Transverse colon (tissue), 4 donors: ENCODE measurements at places on chromosomes 5 and 9.

GRCh38 chr9:82024908-82025307, 36.3 kb downstream of the SPATA31D1 start:
- no peak for DNase-seq

DNA sequence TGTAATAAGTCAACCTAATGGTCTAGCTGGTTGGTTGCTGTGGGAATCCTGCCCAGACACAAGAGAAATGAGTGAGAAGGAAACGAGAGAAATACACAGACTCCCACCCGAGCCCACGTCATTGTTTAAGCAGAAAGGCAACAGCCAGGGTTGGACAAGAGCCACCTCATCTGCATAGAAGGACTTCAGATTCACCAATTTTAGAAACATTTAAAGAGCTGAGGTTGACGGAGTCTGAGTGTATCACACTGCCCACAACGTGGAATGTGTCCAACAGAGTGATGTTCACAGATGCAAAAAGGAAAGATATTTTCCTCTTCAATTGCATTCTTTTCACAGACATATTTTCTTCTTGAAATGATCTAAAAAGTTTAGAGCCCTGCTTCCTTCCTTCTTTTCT, 349.5 kb downstream of the AGTPBP1 start:
- no peak for DNase-seq

DNA sequence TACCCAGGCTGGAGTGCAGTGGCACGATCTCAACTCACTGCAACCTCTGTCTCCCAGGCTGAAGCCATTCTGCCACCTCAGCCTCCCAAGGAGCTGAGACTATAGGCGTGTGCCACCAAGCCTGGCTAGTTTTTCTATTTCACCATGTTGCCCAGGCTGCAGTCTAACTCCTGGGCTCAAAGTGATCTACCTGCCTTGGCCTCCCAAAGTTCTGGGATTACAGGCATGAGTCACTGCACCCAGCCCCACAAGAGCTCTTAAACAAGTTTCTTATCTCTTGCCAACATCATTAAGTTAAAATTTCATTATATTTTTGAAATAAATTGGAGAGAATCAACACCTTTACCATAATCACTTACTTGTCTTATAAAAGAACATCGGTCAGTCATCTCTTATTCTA, 280.3 kb downstream of the ARHGEF28 start:
- DNase-seq = no peak

DNA sequence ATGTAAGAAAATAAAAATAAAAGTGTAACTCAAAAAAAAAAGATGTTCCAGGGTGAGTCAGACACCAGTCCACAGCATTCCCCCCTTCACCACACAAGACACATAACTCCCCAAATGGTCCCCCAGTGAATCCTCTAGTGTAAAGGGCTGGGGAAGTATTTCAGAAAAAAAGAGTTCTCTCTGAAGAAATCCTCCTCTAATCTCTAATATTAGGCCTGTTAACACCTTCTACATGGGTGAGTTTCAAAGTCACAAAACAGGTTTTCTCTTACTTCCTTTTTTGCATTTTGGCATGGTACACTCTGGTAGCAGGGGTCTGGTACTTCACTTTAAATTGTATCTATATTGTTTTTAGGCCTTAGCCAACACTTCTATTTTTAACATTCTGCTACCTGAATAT, 28.2 kb downstream of the RNF145 start:
- DNase-seq = no peak

- peak; percentile 7 for DNase-seq
Observed at GRCh38 chr9:136861874-136862457, 4.1 kb downstream of the EDF1 start.

- DNase-seq = no peak
Observed at GRCh38 chr5:101424530-101425175, 521.6 kb upstream of the ST8SIA4 start.

- DNase-seq = no peak
Observed at GRCh38 chr9:87653941-87654340, 72.0 kb upstream of the CTSL start.

GRCh38 chr9:18473652-18474279, at the start of gene ADAMTSL1:
Gene ADAMTSL1, plus strand, starts transcription at chr9:18474153. Its CDS starts 80 bp downstream, at chr9:18474233.
- DNase-seq = peak; percentile 25

DNA sequence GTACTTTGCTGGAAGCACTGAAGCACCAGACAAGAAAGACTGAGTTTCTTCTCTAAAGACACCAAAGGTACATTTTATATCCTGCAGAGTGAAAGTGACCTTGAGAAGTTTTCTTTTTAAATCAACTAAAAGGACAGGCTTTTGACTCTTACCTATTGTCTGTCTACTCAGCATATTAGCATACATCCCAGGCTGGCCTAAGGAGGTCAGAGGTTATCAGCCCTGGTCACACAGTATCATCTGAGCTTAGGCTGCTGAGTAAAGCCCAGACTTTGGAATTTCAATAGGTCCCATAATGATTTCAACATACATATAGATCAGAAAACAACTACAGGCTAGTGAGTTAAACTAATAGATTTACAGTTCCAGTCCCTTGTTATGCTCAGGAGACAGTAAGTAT, 10.1 kb upstream of the CDH9 start:
- no peak for DNase-seq

- DNase-seq = peak; percentile 44
Observed at GRCh38 chr5:134554319-134555222, 29.1 kb downstream of the JADE2 start.

DNA sequence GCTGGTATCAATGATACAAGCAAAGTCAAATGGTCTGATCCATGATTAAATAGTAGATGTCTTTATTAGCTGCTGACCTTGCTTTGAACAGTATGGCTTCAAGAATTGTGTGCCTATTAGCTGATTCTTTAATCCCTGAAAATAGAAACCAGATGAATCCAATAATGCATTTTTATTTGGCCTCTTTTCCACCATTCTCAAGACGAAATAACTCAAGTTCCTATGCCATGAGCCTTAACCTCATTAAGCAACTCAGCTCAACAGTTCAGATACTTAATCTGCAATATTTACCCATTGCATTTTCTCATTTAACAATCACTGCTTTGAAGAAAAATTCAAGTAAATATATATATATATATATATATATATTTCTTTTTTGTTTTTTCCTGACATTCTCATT, 588.6 kb upstream of the MEF2C start:
- no peak for DNase-seq

DNA sequence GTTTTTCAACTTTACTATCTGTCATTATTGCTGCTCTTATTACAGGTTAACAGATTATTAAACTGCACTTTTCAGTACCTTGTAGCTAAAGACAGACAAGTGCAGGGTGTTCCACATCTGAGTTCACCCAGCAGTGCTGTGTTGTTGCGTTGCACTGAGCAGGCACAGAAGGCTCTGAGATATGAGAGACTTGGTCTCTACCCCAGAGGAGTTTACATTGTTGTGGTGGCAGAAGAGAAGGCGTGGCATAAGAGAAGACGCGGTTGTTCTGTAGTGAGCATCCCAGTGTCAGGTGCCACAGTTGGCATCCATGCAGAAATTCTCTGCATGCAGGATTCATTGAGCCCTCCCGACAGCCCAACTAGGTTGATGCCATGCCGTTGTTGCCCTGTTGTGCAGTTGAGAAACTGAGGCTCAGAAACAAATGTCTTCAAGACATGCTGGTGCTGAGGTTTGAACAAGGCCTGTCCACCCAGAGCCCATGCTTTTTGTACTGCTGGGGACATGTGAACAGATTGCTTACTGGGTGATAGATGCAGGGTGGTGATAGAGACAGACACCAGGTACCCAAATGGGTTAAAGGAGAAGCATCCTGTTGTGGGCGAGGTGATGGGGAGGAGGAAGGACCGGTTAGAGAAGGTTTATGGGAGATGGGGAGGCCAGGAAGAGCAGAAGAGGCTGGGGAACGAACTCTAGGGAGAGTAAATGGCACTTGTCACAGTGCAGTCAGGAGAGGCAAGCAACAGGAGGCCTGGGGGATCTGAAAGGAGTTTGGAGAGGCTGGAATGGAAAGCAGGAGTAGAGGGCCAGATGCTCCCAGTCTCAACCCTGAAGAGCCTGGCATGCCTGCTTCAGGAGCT, 8.2 kb downstream of the ABL1 start:
- no peak for DNase-seq

DNA sequence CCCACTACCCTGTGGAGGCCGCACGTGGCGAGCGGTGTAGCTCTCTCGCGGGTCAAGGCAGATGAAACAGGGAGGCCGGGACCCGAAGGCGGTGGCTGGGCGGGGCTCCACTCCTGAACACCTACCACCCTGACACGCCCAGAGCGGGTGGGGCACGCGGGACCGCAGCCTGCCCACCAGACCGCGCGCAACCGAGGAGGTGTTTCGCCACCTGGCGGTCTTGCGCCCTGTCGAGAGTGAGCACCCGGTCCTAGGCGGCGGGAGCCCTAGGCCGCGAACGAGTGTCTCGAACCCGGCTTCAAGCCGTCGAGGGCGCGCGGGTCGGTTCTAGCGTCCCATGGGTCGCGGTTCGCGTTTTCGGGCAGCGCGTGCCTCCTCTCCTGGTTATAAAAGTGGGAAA, 2.2 kb upstream of the EXOSC3 start:
- DNase-seq = no peak

- DNase-seq = no peak
Observed at GRCh38 chr9:91150998-91151717, 210.6 kb downstream of the AUH start.

- DNase-seq = peak; percentile 12
Observed at GRCh38 chr5:58019614-58020013, 440.3 kb downstream of the PLK2 start.

GRCh38 chr5:167530548-167530947, 760.9 kb upstream of the WWC1 start:
- DNase-seq = no peak

GRCh38 chr5:80662108-80662507, 7.3 kb upstream of the DHFR start:
- no peak for DNase-seq

DNA sequence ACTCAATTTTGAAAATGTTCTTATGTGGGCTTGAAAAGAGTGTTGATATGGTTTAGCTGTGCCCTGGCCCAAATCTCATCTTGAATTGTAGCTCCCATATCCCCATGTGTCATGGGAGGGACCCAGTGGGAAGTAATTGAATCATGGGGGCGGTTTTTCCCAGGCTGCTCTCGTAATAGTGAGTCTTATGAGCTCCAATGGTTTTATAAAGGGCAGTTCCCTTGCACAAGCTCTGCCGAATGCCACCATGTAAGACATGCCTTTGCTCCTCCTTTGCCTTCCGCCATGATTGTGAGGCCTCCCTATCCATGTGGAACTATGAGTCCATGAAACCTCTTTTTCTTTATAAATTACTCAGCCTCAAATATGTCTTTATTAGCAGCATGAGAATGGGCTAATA, 71.0 kb downstream of the USP20 start:
- no peak for DNase-seq

DNA sequence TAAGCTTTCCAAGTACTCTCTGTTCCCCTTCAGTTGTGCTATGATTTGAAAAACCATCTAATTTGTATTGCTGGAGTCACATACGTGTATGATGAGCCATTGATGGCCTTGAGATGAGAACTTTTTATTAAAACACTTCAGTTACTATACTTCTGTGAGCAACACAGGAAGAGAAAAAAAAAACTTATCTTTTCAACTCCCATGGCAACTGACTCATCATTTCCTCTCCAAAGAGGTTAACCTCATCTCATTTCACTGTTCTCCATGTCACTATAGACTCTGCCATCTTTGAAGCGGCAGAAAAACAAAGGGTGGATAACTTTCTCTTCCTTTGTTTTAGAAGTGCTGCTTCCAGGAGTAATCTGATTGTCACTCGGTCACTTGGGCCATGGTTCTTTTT, 104.3 kb upstream of the PCSK1 start:
- no peak for DNase-seq

GRCh38 chr5:140073296-140073695, 30.2 kb upstream of the NRG2 start:
- DNase-seq = no peak
